Dorsolateral prefrontal cortex (tissue), 122 donors: ENCODE measurements at places on chromosomes 13 and 19. TPM values are rescaled to one million over a fixed set of nuclear protein-coding genes. Genes with fewer than 3 reads are reported as not detected.

DNA sequence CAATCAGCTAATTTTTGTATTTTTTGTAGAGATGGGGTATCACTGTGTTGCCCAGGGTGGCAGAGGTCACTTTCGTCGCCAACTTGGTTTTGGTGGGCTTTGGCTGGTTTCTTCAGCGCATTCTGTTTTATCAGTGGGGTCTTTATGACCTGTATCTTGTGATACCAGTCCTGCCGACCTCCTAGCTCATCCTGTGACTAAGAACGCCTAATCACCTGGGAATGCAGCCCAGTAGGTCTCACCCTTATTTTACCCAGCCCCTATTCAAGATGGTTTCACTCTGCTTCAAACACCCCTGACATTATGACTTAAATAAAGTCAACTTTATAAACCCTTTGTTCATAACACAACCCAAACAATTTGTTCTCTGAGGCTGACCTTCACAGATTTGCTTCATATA is 3.0 kb upstream of the ZNF878 start:
- no peak for DNase-seq

- DNase-seq = no peak
These were observed 14.9 kb upstream of the RPL21 start for GRCh38 chr13:27236478-27236877.

DNA sequence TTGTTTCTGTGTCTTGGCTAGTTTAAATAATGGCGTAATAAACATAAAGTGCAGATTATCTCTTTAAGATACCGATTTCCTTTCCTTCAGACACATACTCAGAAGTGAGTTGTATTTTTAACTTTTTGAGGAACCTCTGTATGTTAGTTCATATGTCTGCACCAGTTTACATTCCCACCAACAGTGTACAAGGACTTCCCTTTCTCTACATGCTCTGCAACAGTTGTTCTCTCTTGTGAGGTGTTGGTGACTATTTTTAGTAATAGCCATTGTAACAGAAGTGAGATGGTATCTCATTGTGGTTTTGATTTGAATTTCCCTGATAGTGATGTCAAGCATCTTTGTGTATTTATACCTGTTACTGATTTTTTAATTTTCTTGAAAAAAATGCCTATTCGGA is 418.6 kb downstream of the UQCRFS1 start:
- no peak for DNase-seq

Gene CELF5
- total RNA-seq = 77.5 TPM

Gene GAPDHS
- total RNA-seq = not detected

Gene PRRG2
- total RNA-seq = 1.1 TPM

Gene JAK3
- total RNA-seq = 15.2 TPM
